ENCODE measurements at places on chromosomes 7 and 10.

GRCh38 chr7:92057375-92057774, 76.9 kb downstream of the CYP51A1 start:
- no peak for DNase-seq

- DNase-seq = no peak
Observed at GRCh38 chr7:49295146-49295545, 370.8 kb downstream of the CDC14C start.

- DNase-seq = no peak
Observed at GRCh38 chr10:28410420-28411135, 107.7 kb upstream of the MPP7 start.

DNA sequence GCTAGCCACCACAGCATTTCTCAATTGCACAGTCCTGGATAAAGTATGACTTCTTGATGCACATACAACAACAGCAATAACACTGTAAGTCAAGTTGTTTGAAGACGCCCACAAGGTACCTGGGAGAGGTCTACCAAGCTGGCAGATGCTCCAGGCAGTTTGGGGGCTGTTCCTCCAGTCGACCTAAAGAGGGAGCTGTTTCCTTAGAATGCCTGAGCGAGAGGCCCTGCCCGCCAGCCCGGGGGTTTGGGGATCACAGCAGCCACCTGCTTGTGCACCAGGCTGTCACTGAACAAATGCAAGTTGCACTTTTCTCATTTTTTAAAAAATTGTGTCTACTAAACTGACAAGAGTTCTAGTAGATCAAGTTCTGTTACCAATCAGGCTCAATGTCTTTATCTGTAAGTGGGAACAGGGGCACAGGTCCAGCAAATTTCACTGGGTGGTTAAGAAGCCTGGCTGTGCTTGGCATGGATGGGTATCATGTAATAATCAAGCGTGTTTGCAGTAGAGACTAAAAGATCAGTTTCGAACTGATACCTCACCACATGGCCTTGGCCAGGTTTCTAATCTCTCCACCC, 193.8 kb upstream of the ADO start:
- peak; percentile 80 for DNase-seq

DNA sequence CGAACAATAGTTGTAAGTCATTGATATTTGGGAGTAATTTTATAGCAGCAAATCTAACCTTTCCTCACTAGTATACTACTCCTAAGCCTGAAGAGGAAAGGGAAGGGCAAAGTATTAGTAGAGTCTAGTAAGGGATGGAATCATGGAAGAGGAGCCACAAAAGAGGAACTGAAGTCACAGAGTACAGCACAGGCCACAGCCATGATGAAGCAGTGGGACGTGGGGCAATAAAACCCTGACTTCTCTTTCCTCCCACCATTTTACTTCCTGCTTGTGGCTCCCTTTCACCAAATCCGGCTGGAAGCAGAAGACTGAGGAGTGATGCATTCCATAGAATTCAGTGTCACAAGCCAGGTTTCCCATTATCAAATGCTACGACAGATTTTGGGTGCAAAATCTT, 58.7 kb downstream of the CABCOCO1 start:
- no peak for DNase-seq

DNA sequence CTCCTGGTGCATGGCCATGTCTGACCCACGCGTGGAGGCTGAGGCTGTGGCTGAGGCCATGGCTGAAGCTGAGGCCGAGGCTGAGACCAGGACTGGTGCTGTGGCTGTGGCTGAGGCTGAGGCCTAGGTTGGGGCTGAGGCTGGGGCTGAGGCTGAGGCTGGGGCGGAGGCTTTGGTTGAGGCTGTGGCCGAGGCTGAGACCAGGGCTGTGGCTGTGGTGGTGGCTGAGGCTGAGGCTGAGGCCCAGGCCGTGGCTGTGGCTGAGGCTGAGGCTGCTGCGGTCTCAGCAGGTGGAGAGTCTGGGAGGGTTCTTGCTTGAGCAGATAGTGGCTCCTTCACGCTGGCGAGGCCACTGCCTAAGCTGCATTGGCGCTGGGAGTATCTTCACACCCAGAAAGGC, 76.4 kb downstream of the WDR37 start:
- no peak for DNase-seq

DNA sequence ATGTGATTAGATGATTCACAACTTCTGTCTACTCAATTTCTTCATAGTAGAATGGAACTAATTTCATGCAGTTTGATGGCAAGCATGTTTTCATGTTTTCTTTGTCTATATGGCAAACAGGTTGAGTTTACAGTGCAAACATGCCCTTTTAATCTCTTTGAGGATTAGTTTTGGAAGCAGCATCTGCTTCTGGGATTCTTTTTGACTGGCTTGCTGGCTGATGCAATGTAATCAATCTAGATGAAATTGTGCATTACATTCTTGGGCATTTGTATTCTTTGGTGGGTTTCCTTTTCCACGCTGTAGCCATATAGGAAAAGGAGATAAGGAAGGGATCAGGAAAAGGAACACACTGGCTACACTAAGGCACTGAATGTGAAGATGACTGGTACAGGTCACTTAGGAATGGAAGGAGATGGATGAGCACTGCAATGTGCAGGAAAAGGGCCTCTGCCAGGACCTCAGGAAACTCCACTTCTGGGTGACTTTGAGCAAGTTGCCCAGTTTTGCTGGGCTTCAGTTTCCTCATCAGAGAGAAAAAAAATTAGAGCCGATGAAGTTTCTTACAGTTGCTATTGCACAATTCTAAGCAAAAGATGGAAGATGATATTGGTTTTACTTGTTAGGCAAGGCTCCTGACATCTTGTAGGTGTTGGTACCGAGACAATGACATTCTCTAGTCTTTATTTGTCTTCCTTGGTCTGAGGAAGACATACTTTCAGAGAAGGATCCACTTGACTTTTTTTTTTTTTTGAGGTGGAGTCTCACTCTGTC, 269.1 kb downstream of the SUGCT start:
- no peak for DNase-seq

- no peak for DNase-seq
Observed at GRCh38 chr10:123087786-123088185, 48.0 kb upstream of the HMX3 start.

DNA sequence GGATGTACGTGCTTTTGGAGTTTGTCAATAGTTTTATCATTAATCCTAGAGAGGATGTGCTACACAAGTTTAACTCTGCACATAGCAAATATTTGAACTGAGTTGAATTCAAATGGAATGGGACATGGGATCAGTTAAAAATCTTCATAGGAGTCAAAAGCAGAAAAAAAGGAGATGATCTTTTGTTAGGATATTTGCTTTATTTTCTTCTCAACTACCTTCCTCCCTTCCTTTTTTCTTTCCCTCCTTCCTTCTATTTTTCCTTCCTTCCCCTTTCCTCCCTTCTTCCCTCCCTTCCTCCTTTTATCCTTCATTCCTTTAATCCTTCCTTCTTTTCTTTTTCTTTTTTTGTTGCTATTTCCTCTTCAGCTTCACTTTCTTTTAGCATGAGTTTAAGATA, 6.6 kb downstream of the PTPRZ1 start:
- DNase-seq = no peak

DNA sequence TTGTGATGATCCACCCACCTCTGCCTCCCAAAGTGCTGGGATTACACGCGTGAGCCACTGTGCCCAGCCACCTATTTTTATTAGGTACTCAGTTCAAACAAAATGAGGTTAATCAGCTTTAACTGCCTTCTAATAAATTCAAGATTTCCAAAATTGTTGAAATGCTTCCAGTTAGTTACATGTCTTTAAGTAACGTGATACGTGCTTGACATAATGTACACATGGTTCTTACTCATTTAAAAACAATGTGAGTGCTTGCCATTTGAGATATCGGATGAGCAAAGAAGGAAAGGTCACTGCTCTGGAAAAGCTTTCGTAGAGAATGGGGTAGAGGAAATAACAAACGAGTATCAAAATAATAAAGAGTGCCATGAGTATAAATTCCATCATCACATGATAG, 83.6 kb downstream of the KMT2E start:
- DNase-seq = no peak

DNA sequence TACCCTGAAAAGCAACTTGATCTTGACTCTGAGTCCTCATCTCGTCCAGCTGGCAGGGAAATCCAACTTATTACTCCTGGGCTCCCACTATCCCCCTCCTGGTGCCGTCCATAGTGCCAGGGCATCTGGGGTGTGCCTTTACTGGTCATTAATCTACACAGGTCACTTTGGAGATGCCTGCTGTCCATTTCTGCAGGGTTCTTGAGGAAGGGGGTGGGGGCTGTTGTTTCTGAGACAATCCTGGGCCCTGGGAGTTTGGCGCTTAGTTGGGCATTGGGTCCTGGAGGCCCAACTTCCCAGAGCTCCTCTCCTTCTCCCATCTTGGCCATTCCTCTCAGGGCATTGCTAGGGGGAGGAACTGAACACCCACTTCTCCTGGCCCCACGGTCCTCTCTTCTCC, 6.0 kb upstream of the TACR2 start:
- no peak for DNase-seq

GRCh38 chr7:77707504-77707992, 11.3 kb downstream of the RSBN1L start:
- no peak for DNase-seq

- peak; percentile 88 for DNase-seq
Observed at GRCh38 chr7:76201732-76202665, at the start of gene SRRM3. Gene SRRM3, plus strand, starts transcription at chr7:76201896. Its CDS starts 33,171 bp downstream, at chr7:76235067.

- DNase-seq = no peak
Observed at GRCh38 chr7:98429799-98430198, 28.9 kb upstream of the BAIAP2L1 start.

GRCh38 chr10:64316416-64316815, 795.2 kb downstream of the REEP3 start:
- DNase-seq = no peak

DNA sequence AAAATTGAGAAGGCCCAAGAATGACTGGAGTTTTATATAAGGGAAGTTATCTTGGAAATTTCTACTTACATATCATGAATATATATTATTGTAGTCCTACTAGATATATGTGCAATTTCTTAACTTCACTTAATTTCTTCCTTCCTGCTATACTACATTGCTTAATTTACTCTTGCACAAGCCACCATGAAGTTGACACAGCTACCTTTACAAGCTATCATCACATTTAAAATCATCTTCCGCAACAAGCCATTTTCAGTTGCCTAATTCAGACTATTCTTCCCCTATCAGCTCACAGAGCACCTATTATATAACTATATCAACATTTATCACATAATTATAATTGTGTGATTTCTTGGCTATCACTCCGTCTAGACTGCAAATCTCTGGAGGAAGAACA, 418.4 kb downstream of the PARD3 start:
- no peak for DNase-seq

DNA sequence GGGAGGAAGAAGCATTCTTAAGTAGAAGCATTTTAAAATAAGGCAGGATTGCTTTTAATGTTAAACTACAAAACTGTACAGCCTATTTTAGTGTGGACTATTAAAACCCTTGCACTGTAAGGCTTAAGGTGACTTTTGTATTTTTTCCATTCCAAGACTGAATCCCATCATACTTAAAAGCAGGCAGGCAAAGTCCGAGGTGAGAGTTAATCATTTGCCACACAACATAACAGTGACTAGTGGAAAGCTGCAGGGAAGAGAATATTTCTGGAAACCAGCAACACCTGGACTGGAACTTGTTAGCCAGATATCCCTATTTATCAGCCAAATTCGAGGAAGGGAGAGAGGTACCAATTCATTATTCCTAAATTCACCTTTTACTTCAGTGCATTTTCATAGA, 3.5 kb downstream of the PRR15 start:
- no peak for DNase-seq

DNA sequence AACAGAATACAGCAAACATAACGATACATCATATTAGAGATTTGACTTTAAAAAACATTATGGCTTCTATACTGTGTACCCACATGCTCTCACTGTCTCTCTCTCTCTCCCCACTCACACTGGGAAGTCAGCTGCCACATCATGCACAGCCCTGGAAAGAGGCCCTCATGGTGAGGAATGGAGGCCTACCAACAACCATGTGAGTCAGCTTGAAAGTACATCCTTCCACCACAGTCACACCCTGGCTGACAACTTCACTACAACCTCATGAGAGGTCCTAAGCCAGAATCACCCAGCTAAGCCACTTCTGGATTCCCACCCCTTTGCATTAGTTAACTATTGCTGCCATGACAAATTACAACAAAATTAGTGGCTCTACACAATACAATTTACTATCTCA, 23.3 kb upstream of the GPR22 start:
- peak; percentile 7 for DNase-seq

GRCh38 chr7:1028775-1029636, 15.3 kb upstream of the GPR146 start:
- peak; percentile 70 for DNase-seq

DNA sequence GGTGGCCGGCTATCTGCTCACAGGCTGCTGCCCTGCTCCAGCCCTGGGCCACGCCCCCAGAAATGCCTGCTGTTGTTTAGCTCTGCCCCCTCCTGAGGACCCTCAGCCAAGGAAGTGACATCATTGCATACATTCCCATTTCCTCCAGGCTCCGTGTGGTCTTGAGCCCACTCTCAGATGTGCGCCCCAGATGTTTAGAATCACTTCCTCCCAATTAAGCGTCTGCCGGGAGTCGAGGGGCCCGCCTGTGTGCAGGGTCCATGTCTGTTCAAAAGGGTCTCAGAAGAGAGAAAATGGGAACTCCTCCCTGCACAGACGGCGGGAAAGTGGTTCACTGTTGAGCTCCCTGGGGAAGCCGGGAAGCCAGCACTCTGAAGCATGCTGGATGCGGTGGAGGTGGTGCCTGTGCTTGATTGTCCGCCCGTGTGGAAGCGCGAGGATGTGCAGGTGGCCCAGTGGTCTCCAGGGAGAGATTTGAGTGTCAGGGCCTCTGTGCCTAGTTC, 116.9 kb upstream of the PPIF start:
- DNase-seq = no peak

DNA sequence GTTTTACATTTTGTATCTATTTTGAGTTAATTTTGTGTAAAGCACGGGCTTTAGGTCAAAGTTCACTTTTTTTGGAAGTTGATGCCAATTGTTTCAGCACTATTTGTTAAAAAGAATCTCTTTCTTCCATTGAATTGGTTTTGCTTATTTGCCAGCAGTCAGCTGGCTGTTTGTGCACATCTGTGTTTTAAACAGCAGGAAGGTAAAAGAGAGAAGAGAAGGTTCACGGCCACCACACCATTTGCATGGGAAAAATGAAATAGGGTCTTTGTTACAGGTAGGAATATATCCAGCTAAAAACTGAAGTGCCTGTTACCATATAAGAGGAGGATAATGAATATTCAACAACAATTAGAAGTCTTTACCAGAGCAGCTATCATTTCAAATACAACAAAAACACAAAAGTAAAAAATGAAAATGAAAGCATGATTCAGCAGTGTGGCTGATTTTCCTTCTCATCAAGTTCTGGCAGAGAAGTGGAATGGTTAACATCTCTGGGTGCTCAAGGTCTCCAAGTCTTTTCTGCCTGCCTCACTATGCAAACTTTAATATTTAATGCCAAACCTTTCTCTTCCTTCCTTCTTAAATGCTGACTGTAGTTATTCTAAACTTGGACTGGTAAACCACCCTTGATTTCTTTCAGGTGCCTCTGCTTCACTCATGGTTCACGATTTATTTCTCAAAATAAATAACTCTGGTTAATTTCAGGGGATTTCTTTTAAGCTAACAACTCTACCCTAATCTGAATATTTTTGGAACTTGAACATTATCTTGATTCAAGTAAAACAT, 841.5 kb downstream of the GRM8 start:
- DNase-seq = no peak

- no peak for DNase-seq
Observed at GRCh38 chr10:3226960-3227744, 54.6 kb upstream of the PITRM1 start.

Data from stimulated activated CD4-positive, alpha-beta T cell treated with anti-CD3 and anti-CD28 coated beads, Interleukin-2, amount 100 ng/mL, for 24 hours (primary cell).